ENCODE measurements at places on chromosomes 5 and 9. TPM values are rescaled to one million over a fixed set of nuclear protein-coding genes. Genes with fewer than 3 reads are reported as not detected.

DNA sequence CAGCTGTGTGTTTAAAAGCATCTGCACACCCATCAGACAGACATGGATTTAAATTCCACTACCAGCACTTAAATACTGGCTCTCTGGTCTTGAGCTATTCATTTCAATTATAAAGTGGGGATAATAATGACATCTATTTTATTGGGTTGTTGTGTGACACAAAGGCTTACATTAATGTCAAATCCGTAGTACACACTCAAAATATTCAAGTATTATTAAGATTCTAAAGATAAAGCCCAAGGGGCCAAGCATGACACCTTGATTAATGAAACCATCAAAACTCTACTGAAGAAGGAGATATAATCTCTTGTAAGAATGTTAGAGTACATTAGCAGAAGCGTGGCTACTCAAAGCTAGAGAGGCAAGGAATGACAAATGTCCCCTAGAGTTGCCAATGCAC is 743.0 kb downstream of the KCTD16 start:
- no peak for DNase-seq

- no peak for DNase-seq
Observed at GRCh38 chr9:125399165-125399564, 137.5 kb downstream of the GAPVD1 start.

DNA sequence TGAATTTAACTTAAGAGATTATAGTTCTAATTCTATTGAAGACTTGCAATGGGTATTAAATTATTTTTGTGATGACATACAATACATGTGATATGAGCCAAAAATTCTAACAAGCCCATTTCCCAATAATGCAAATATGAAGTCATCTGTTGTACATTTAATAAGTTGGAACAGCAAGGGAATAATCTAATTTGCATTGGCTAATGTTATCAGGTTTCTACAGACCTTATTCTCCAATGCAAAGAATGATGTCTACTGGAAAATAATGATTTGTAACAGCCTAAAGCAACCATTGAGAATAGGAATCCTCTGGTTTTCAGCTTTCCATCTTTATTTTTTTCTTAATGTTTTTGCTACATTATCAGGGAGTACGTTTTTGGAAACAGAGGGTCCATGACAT is 89.1 kb upstream of the MINAR2 start:
- no peak for DNase-seq

- no peak for DNase-seq
Observed at GRCh38 chr9:116103976-116104820, 49.4 kb upstream of the PAPPA start.

DNA sequence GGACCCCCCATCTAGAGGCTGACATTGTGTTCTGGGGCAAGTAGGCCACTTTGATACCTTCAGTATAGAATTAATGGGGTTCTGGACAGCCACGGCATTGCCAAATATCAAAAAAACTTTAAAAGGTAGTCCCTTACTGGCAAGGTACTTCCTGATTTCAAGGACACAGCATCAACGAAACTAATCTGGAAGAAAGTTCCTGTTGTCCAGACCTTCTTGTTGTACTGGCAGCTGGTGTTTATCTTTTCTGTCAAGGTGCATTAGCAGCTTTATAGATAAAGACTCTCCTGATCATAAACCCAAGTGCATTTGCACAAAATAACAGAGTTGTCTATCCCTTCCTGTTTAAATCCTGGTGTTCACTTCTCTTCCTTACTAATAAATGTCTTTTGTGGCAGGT is 23.7 kb upstream of the GOLGA1 start:
- no peak for DNase-seq

GRCh38 chr9:132768932-132769905 is 99.0 kb downstream of the GTF3C4 start:
- peak; percentile 66 for DNase-seq

GRCh38 chr5:168853972-168854371 is 274.8 kb upstream of the PANK3 start:
- DNase-seq: no peak

- no peak for DNase-seq
Observed at GRCh38 chr5:6572825-6573380, 59.9 kb downstream of the NSUN2 start.

- DNase-seq: no peak
Observed at GRCh38 chr9:128102861-128103588, 24.5 kb downstream of the PTGES2 start.

GRCh38 chr5:157350939-157351801 is 85.2 kb downstream of the CYFIP2 start:
- DNase-seq: no peak

GRCh38 chr5:124980163-124980941 is 233.9 kb upstream of the ZNF608 start:
- DNase-seq: no peak

ELAVL2 gene
- total RNA-seq: not detected

SLC22A4 gene
- 7.0 TPM for total RNA-seq

TMEFF1 gene
- total RNA-seq: 0.11 TPM
